ENCODE measurements at places on chromosomes 4 and X.

DNA sequence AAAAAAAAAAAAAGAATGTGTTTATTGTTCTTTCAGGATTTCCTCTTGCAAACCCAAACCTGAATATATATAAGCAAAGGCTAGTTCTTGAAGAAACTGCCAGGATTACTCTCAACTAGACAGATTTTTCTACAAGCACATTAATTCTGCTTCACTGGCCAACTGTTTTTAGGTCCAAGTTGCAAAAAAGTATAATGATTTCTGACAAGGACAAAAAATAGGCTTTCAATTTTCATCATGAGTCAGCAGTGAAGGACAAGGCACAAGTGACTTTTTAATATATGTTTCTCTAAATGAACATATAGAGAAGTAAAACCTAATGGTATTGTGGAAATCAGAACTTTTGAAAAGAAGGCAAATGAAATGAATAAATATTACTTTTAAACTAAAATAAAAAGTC lies 73.7 kb downstream of the ELOVL6 start:
- no peak for DNase-seq

DNA sequence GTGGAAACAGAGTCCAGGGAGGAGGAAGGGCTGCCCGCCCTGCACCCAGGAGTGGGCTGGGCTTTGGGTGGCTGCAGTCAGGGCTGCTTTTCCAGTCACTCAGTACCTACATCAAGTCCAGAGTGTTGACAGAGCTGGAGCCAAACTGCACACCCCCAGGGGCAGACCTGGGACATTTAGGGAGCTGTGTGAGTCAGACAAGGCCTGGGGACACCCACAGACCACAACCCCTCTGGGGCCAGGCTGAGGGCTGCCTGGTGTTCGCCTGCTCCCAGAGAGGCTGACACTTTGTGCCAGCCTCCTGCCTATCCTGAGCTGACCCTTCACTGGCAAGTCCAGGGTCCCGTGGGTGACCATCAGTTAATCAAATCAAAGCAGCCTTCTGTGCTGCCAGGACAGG lies 240.0 kb downstream of the BCOR start:
- no peak for DNase-seq

GRCh38 chrX:34918856-34919255 lies 23.7 kb upstream of the FAM47B start:
- no peak for DNase-seq

DNA sequence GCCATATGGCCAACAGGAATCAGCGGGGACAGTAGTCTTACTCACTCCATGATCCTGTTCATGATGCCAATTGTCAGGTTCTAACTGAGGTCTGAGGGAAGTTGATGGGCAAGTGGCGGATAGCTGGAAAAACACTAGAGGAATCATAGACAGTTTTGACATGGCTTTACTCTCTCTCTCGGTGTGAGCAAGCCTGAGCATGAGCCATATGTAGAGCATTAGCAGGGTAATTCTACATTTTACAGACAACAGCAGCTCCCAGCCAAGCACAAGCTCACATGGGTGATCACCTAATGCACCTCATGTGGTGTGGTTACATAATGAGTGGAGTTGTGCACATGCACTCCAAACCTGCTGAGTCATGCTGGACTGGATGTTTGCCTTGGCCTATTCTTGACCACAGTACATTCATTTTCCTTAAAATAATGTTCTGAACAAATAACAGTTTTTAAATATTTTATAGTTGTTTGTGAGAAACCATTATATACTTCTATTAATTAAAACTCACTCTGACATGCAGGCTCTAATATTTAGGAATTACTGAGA lies 429.2 kb downstream of the GPAT3 start:
- DNase-seq: no peak

GRCh38 chr4:163107754-163108153 lies 58.9 kb downstream of the NAF1 start:
- DNase-seq: no peak

DNA sequence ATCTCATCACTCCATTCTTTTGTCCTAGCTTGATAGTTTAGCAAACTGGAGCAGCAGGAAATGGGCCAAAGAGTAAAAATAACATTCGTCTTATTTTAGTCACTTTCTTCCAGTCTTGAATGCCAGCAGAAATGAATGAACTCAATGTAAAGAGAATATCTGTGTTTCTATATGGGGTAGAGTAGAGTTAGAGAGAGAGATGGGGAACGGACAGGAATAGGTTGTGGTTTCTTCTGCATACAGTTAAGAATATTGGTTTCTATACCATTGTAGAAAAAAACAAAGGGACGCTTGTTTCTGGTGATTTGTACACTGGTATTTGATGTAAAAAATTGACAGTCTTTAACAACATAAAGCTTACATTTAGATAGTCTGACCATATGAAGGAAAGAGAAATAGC lies 8.9 kb downstream of the GPR174 start:
- DNase-seq: no peak

DNA sequence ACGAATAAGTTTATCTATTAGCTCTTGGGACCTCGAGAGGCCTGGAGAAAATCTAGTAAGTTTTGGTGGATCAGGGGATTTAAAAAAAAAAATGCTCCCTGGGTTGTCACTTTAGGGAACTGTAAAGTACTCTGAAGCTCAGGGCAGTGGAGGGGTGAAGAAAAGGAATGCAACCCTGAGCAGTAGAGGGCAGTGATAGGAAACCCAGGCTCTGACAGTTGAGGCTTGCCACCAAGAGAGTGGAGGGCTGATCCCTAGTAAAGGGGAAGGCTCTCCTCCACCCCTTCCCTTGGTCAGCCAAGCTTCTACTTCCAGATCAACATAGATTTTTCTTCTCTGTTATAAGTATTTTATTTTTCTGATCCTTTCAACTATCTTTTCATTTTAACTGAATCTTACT lies 73.1 kb downstream of the FBXO8 start:
- no peak for DNase-seq

- no peak for DNase-seq
Observed at GRCh38 chr4:101865501-101866062, 75.1 kb downstream of the BANK1 start.

GRCh38 chr4:1050486-1051213 lies 39.2 kb downstream of the FGFRL1 start:
- DNase-seq: peak; percentile 37

DNA sequence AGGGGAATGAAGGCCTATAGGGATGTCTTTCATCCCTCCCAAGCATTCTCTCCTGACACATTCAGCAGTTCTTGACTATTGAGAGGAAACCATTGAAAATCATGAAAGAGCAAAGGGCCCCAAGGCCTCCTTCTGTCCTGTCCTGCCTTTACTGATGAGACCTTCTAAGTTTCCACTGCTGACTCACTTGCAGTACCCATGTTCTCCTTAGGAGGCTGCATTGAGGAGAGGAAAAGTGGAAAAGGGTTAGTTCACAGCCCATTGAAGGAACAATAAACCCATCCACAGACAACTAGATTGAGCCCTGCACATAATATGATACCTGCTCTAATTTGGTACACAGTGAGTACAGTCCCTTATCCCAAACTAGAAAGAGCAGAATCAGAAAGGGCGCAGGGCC lies 115.1 kb upstream of the PNPLA4 start:
- no peak for DNase-seq

- DNase-seq: no peak
Observed at GRCh38 chr4:105666693-105667092, 41.8 kb downstream of the INTS12 start.

DNA sequence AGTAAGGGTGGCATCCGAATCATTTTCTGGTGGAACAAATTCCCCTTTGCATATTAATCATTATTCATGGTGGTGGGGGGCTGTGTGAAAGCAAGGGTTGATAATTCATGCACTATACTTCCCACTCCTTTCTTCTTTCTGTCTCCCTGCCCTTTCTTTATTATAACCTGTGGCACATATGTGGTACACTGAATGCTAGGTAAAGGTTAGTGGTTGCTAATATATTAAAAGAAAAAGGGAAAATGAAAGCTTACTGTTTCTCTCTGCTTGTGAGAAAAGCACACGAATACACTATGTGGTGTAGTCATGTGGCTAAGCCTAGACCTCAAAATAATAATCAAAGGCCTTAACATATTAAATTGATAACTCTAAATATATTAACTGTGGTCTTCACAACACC lies 178.4 kb upstream of the RPS6KA3 start:
- DNase-seq: no peak

DNA sequence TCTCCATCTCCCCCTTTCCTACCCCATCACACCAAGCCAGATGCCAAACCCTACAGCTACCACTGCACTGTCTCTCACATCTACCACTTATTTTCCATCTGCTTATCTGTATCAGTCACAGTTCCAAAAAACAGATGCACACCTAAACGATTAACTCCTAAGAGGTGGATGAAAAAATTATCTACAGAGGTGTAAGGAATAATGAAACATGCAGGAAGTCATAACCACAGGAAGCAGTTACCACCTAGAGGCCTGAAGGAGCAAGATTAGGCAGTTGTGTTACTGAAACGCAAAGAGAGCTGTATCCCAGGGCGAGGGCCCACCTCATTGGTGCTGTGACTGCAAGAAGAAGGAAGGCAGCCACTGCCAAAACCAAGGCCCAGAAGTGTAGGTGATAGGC lies 87.8 kb upstream of the FAM241A start:
- DNase-seq: no peak

GRCh38 chr4:108454227-108454626 lies 166.1 kb upstream of the RPL34 start:
- DNase-seq: no peak

DNA sequence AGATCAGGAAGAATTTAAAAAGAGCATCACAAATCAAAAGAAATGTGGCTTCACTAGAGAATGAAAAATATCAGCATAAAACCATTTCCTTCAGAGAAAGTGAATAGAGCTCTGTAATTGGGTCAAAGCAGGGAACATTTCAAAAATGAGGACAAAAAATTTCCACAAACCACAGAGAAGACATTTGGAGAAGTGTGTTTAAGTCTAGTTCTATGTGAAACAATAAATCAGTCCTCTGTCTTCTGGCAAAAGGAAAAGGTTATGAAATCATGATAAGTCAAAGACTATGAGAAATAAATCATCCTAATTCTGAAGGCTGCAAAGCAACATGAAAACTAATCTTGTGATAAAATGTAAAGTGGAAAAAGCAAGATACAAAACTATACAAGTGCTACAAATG lies 27.9 kb downstream of the SMPX start:
- DNase-seq: no peak

DNA sequence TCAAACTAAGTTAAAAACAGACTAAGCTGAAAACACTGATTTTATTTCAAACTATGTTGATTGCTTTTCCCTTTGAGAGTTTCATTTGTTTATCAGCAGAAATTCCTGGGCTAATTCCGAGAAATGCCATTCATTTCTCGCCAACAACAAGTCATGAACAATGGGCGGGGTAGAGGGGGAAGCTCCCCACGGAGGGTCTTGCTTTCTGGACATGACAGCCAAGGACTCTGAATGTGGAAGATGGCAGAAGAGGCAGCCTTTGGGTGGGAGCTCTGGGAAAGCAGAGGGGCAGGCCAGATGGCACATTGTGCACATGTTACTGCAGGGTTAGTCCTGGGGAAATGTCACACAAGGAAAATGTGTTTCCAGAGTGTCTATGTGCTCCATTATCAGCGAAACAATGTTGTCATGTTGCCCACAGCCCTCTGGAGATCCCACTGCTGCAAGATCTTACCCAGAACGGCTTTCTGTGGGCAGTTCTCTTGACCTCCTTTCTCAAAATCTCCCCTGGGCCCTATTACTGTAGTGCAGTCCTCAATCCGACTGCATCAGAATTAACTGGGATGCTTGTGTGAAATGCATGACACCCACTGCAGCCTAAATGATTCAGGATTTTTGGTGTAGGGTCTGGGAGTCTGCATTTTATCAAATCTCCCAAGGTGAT lies 45.0 kb downstream of the CHRDL1 start:
- DNase-seq: no peak

GRCh38 chr4:184061582-184061981 lies 156.1 kb downstream of the ENPP6 start:
- no peak for DNase-seq

DNA sequence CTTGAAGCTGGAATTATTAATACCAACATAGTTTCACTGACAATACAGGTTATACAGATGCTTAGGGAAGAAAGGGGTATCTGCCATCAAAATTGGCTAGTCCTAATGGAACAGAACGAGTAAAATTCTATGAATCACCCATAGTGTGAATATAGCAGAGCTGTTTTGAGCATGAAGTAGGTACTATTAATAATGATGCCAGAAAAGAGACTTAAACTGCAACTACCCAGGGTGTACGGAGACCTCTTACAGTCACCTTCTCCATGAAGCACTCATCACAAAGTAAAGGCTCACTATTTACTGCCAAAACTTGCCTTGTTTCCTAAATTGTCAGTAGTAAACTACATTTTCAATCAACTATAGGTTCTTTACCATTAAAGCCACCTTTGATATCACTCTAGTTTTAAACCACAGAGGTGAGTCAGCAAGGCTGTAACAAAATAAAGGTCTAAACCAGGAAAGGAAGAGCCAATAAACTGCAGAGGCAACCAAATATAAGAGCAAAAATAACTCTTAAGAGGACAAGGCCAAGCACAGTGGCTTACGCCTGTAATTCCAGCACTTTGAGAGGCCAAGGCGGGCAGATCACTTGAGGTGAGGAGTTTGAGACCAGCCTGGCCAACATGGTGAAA lies 114.4 kb downstream of the FRYL start:
- DNase-seq: no peak

DNA sequence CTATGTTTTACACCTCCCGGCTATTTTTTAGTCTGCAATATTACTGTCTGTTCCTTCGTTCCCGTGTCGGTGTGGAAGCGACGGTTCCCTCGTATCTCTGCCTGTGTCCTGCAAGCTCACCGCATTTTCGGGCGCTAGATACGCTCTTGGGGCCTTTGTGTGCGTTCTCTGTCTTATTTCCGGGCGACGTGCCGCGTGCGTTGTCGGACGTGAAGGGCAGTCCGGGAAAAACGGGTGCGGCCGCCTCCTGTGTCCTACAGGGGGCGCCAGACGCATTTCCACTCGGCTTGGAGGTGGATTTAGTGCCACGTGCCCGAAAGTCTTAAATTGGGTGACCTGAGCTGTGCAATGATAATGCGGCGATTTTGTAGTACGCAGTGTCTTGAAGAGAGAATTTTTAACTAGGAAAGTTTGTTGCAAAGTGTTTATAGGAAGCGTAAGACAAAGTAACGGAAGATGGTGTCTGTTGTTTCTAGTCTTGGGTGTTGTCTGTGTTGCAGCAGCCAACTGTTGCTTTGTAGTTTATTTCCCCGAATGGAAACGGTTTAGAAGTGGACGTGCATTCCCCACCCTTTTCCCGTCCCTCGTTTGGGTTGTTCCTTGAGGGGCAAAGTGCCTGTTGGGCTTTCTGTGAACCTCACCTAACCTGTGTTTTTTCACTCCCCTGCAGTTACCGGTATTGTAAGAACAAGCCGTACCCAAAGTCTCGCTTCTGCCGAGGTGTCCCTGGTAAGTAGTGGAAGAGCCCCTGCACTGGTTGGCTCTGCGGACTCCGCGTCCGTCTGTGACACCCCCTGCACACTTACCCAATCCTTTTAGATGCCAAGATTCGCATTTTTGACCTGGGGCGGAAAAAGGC lies 720 bp downstream of the RPL10 start:
- peak; percentile 48 for DNase-seq

- DNase-seq: no peak
Observed at GRCh38 chr4:11404431-11404830, 24.3 kb downstream of the HS3ST1 start.

- no peak for DNase-seq
Observed at GRCh38 chrX:70762285-70762684, 146.2 kb downstream of the TEX11 start.

GRCh38 chr4:74934016-74934831 lies 1.3 kb downstream of the PARM1 start:
- DNase-seq: no peak

GRCh38 chrX:135973025-135973547 lies 702 bp downstream of the MMGT1 start:
- DNase-seq: peak; percentile 20

- no peak for DNase-seq
Observed at GRCh38 chrX:10800796-10801195, 180.4 kb upstream of the MID1 start.
